ENCODE measurements at places on chromosomes 3 and 15.

GRCh38 chr15:91784973-91785709, 68.4 kb upstream of the SLCO3A1 start:
- DNase-seq, result no peak

- DNase-seq, result no peak
These were observed 54.8 kb upstream of the FSIP1 start for GRCh38 chr15:39837454-39837853.

- no peak for DNase-seq
These were observed 36.9 kb upstream of the LRIG1 start for GRCh38 chr3:66537735-66538134.

GRCh38 chr15:86879250-86880229, 799.9 kb downstream of the AGBL1 start:
- no peak for DNase-seq

DNA sequence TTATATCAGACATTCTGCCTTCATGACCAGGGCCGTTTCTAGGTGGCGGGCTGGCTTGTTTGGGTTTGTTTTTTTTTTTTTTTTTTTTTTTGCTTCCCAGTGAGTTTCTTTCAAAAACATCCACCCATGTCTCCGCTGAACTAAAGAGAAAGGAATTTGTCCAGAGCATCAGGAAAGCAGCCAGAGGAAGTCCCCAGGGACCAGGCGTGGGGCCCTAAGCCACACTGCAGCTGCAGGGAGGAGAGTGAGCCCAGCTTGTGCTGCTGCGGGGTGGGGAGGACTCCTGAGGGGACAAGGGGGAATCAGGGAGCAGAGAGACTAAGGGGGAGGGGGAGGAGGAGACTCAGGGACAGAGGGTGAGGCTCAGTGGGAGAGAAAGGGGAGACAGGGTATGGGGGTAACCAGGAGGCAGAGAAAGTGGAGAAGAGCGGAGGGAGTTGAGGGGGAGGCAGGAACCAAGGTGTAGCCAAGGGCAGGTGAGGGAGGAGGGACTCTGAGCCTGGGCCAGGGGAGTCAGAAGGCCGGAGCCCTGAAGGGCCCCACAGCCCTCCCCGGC, 49.5 kb downstream of the CYP11A1 start:
- no peak for DNase-seq

GRCh38 chr3:31106204-31106603, 211.7 kb upstream of the GADL1 start:
- DNase-seq, result no peak

Measured in stimulated activated CD8-positive, alpha-beta memory T cell treated with anti-CD3 and anti-CD28 coated beads, Interleukin-7, amount 100 ng/mL, for 48 hours (primary cell).